Effector CD8-positive, alpha-beta T cell (primary cell): ENCODE measurements at places on chromosomes 1 and 21.

DNA sequence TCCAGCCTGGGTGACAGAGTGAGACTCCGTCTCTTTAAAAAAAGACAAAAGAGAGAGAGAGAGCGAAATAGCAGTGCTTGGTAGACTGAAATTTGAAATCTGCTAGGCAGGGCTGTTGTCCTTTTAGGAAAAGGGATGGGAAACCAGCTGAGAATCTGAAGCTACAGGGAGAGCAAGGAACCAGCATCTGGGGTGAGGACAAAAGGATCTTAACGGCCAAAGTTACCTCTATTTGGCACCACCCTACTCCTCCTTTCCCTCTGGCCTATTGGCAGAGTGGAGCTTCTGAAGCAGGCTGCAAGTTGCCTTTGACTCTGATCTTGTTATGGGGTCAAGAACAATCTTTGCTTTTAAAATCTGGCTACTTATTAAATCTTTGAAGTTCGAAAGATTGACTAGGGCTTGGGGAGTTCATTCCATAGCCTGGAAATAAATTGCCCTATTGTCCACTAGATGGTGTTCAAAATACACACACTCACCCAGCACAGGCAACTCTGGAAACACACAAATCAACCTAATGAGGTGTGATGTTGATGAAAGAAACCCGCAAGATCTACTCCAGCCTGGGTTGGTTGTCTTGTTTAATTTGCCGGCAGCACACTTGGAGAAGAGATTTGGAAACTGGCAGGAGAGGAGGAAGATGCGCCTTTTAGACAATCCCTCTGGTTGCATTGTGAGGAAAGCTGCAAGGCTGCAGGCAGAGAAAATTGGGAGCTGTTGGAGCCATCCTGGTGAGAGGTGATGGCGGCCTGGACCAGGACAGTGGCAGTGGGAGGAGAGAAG is 16.5 kb upstream of the PARP1 start:
- no peak for DNase-seq

GRCh38 chr1:193387406-193387805 is 201.0 kb upstream of the B3GALT2 start:
- DNase-seq, result no peak

DNA sequence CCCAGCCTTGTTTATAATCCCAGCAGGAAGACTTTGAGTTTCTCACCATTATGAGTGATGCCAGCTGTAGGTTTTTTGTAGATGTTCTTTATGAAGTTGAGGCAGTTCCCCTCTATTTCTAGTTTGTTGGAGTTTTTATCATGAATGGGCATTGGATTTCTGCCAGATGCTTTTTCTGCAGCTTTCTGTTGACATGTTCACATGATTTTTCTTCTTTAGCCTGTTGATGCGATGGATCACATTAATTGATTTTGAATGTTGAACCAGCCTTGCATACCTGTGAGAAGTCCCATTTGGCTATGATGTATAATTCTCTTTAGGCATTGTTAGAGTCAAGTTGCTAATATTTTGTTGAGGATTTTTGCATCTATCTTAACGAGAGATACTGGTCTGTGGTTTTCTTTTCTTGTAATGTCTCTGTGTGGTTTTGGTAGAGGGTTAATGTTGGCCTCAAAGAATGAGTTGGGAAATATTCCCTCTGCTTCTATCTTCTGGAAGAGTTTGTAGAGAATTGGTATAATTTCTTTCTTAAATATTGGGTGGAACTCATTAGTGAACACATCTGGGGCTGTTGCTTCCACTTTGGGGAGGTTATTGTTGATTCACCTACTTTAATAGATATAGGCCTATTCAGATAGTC is 33.2 kb downstream of the ZBTB40 start:
- no peak for DNase-seq

GRCh38 chr1:158901623-158902022 is 29.7 kb upstream of the PYHIN1 start:
- DNase-seq, result no peak

GRCh38 chr1:96492236-96492635 is 229.3 kb upstream of the PTBP2 start:
- DNase-seq, result no peak

DNA sequence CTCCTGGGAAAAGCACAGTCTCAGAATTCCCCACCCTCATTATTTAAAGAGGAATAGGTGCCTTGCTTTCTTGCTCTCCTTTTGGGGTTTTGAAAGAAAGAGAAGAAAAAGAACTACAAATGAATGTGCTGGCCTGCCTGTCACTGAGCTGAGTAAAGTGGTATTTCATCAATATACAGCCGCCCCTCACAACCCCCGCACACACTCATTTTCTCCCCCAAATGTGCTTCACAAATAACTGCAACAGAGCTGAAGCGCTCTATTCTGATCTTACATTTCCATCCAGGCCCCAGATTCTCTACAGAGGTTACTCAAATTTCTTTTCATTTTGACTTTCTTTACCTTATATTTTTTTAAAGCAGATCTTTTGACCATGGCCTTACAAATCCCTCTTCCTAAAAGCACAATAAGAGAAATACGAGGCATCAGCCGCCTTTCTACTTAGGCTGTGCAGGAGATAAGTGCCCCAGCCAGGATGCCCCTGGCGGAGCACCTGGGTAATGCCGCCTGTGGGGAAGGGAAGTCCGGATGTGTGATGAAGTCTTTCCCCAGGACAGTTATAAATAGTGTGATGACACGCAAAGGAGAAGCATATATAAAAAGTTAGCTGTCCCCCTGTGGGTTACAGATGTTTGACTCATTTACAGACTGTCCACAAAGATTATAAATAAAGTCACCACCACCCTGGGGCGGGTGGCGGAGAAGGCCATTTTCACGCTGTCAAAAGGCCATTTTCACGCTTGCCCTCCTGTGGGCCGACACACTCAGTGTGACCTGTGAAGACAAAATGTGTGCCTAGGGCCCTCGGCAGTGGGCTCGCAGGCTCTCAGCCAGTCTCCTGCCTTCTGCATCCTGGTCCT is 6.5 kb downstream of the KCNN3 start:
- DNase-seq, result no peak

- DNase-seq, result no peak
Measured at GRCh38 chr1:227910511-227911153, 37.1 kb downstream of the WNT9A start.

DNA sequence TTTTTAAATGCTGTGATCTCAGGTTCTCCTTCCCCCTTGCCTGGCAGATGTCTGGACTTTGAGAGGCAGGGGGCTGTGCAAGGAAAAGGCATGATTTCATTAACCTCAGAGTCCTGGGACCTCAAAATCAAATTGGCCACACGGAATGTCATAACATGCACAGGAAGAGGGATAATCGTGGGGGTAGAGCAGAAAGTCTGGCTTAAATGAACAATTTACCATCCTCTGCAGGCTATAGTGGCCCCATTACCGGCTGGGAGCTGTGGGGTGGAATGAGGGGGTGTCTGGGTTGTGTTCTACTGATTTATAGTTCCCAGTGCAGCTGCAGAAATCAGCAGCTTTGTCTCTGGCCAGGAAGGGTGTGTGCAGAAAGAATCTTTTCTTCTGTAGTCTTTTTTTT is 10.8 kb downstream of the OPRD1 start:
- no peak for DNase-seq

GRCh38 chr1:17732475-17732874 is 22.7 kb upstream of the ACTL8 start:
- no peak for DNase-seq

DNA sequence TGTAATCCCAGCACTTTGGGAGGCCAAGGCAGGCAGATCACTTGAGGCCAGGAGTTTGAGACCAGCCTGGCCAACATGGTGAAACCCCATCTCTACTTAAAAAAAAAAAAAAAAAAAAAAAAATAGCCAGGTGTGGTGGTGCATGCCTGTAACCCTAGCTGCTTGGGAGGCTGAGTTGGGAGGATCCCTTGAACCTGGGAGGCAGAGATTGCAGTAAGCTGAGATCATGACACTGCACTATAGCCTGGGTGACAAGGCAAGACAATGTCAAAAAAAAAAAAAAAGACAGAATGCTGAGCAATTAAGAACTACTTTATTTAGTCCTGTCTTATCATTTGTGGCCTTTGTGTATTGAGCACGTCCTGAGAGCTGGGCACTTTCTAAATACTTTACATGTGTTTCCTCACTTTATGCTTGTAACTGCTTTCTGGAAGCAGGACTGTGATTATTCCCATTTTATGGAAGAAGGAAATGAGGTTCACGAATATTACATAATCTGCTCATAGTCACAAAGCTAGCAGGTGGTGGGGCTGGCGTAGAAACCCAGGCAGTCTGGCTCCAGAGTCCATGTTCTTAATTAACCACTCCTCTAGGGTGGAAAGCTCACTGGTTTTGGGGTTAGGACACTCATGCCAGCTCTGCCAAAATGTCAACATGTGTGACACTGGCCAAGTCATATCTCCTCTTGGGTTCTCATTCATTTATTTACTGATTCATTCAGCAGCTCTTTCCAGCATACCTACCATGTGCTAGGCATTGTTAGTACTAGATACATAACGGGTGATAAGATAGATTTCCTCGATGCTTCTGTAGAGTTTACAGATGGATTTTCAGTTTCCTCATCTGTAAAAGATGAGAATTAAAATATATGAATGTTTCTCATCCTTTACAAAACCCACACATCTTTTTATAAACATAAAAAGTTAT is 57.7 kb downstream of the DDR2 start:
- no peak for DNase-seq

GRCh38 chr1:152111515-152111968 is 3.7 kb downstream of the TCHH start:
- DNase-seq, result no peak

GRCh38 chr1:162376691-162377090 is at the start of gene SPATA46:
Gene SPATA46, minus strand, starts transcription at chr1:162376854. Its CDS starts 64 bp downstream, at chr1:162376790.
- DNase-seq, result no peak

DNA sequence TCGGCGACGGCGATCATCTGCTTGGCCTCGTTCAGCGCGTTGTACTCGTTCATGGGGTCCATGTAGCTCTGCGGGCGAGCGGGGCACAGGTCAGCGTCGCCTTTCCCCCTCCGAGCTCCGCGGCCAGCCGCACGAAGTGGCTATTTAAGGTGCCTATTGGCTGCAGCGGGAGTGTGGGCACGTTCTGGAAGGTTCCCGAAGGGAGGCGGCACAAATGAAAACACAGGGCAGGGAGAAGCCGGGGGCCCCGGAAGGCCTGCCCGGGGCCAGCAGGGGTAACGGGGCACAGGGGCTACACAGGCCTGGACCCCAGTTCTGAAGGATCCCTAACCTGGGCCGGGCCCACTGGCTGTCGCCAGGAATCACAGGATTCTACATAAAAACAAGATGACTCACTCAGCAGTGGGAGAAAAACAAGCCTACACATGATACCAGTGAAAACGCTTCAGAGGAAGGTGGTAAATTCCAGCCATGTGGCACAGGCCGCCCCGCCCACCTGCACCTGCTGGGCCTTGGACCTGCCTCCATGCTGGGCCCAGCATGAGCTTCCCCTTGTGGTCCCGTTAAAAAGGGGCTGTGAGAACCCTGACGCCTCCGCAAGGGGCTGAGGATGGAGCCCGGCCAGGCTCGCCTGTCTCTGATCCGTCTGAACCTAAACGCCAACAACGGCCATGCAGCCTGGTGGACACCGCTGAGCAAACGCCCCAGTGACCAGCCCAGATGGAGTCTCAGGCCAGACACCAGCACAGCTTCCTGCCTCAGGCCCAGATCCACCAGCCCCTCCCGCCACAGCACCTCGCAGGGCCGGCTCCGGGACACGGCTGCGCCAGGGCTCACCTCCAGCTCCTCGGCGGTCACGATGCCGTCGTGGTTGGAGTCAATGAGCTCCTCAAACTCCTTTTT is 3.9 kb upstream of the TNFRSF4 start:
- no peak for DNase-seq

GRCh38 chr1:97159342-97159741 is 437.8 kb downstream of the PTBP2 start:
- DNase-seq, result no peak

- no peak for DNase-seq
Measured at GRCh38 chr1:54273795-54274163, 73.8 kb downstream of the MRPL37 start.

DNA sequence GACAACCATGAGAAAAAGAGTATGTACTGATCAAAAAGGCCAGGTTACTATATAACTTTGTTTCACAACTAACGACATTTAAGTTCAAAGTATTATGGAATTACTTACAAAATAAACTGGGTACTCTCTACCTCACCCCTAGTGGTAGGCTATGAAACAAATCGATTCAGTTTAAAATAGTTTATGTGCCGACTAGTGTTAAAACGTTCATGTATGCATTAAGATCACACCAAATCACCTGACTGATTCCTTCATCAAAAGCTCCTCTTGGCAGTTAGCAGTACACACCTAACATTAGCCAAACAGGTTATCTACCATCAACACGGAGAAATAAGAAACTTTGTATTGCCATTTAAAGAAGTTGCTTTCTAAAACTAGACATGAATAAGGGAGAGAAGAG is 137.1 kb downstream of the AKT3 start:
- DNase-seq, result no peak

DNA sequence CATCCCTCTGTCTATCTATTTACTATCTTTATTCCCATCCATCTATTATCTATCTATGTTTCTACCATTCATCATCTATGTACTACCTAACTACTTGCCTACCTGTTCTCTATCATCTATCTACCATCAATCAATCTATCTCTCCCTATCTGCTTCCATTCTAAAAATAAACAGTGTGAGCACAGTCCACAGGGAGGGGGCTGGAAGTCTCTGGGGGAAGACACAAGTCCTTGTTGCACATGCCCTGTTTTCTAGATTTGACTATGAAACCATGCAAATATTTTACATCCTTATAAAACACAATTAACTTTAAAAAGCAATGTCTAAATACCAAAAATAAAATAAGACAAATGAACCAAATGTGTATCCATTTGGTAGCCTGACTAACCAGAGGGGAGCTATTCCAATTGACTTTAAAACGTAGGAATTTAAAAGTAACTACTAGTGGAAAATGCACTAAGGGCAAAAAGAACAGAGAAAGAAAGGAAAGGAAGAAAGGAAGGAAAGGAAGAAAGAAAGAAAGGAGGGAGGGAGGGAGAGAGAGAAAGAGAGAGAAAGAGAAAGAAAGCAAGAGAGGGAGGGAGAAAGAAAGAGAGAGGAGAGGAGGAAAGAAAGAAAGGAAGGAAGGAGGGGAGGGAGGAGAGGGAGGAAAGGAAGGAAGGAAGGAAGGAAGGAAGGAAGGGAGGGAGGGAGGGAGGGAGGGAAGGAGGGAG is 13.6 kb upstream of the RIPK4 start:
- no peak for DNase-seq

DNA sequence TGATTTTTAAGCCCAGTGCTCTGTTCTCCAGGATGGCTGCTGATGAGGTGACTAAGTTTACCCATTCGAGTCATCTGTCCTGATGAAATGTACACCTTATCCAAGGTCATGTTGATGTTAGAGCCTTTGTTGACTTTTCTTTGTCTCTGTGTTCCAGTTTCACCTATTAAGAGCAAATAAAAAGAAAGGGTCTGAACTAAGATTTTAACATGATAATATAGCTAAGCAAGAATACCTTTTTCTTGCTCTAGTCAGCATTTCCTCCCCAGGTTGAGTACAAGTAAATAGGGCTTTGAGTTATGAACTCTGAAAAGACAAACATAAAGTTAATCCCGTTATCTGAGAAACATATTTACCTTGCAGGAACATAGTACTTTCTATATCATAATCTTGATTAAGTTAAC is 52.1 kb upstream of the GPR88 start:
- DNase-seq, result no peak

GRCh38 chr1:231170875-231171274 is 9.0 kb downstream of the TRIM67 start:
- no peak for DNase-seq
